Kidney capillary endothelial cell (primary cell): ENCODE measurements at places on chromosomes 12 and 14.
A peak's percentile ranks its signal among the peaks of the same experiment; 100 is the strongest.

- no peak for DNase-seq
These were observed 369.4 kb upstream of the CCDC196 start for GRCh38 chr14:66116732-66117131.

GRCh38 chr12:89389755-89390661 is 37.7 kb upstream of the DUSP6 start:
- DNase-seq, result peak; percentile 33

- peak; percentile 93 for DNase-seq
These were observed 11.2 kb upstream of the PYGL start for GRCh38 chr14:50955373-50956043.

DNA sequence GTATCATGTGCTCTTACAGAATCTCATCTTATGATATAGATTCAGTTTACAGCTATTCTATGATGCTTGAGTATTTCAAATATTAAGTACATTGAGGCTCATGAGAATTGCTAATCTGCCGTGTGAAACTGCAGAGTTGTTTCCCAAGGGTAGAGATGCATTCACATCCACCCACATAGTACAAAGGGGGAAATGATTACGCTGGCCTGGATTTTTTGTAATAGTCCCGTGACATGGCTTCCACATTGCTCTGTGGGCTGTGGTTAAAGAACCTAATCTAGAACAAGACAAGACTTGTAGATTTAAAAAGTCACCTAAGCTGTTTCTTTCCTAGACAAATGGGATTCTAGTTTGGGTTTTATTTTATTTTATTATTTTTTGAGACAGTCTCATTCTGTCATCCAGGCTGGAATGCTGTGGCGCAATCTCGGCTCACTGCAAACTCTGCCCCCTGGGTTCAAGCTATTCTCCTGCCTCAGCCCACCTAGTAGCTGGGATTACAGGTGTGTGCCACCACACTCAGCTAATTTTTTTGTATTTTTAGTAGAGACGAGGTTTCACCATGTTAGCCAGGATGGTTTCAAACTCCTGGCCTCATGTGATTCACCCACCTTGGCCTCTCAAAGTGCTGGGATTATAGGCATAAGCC is 13.0 kb upstream of the RIOX1 start:
- no peak for DNase-seq

DNA sequence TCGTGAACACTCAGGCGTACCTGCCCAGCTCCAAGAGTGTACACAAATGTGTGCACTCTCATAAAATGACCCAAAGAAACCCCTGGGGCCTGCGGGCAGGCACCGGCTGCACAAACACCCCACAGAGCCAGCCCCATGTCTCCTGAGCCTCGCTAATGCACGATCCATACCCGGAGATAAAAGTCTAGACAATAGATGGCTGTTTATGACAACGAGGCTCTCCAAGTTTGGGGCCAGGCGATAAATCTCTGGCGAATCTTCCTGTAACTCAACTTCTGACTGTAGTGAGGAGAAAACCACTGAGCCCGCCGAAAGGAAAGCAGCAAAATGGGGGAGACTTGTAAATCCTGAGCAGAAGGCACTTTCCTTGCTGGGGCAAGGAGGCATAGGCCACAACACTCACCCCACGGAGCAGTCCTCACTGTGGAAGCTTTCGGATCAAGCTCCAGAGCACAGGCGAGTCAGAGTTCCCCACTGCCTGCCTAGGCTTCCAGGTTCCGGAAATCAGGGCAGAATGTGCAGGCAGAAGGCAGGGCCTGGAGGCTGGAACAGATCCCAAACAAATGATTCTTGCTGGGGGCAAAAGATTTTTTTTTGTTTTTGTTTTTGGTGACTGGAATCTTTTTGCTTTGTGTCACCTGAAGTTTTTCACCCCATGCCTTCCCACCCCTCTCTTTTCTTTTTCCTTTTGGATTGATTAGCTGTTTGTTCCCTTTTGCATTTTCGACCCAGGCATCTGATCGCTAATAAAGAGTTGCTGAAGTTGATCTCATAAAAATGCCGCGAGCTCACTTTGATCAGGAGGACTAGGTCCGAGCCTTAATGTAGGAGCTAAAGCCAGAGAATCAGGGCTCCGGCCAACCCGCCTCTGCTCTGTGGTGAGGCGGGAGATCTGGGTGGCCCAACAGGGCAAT is 4.5 kb upstream of the HOXC11 start:
- no peak for DNase-seq

GRCh38 chr12:9668161-9669018 is 1.1 kb upstream of the CLEC2D start:
- no peak for DNase-seq
